Bone marrow (tissue), 2 donors: ENCODE measurements at places on chromosomes 3 and 15.

DNA sequence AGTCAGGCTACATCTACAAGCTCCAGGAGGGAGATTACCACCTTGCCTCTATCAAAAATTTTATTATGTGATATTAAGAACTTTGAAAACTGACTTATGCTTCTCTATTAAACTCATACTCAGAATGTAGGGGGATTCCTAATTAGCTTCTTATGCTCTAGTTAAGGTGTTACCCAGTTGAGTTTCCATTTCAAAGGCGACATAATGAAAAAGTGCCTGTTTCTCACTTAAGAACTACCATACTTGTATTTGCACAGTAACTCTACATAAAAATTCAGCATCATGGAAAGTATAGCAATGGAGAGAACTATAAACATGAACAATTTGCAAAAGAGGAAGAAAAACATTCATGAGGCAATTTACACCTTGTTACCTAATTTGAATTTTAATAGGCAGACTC, 739.1 kb downstream of the ZPLD1 start:
- DNase-seq, result no peak

DNA sequence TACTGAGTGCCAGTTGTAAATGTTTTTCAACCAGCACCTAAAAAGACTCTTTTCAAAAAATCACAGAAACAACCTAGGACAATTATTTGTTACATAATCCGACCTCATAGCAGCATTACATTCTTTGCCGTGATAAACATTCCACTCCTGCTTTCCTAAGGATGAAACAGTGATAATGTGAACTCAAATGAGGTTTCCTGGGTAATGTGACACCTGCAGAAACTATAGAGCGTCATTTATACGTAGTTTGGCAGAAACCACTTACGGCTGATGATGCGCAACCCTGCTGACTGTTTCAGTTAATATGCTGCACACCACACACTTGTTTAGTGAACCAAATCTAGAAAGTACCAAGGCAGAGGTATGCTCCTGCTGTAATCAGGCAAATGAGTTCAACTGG, 55.8 kb downstream of the SEMA6D start:
- no peak for DNase-seq

DNA sequence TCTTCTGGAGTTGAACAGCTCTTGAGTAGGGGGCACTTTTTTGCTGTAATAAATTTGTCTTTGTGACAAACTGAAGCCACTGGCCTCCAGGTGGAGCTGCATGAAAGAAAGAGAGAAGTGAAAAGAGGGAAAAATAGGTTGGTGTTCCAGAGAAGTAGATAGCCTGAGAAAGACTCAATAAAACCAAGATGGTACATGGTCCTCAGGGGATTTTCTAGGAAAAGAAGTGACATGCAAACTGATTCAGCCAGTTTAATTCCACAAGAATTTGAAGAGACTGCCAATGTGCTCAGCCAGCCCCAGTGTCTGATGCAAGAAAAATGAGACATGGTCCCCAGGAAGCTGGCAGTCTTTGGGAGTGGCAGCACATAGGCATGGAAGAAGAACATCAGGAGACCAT, 152.7 kb downstream of the CD47 start:
- DNase-seq, result no peak

- DNase-seq, result no peak
These were observed 151.8 kb downstream of the LRRN1 start for GRCh38 chr3:3951071-3951470.

DNA sequence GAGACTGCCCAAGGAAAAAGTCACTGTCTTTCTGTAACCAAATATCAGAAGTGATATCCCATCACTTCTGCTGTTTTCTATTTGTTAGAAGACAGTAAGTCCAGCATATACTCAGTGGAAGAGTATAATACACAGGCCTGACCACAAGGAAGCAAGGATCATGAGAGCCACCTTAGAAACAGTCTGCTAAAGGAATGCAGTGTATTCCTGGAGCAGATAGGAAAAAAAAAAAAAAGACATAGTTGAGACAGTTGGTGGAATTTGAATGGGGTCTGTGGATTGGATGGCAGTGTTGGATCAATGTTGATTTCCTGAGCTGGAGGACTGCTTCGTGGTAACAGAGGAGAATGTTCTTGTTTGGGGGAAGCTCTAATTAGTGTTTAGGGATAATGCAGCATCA, 26.5 kb upstream of the FBXL2 start:
- DNase-seq, result no peak

GRCh38 chr3:101859882-101860448, 10.7 kb downstream of the NFKBIZ start:
- no peak for DNase-seq

- no peak for DNase-seq
These were observed 10.8 kb upstream of the INSYN1 start for GRCh38 chr15:73763931-73764330.

GRCh38 chr15:78085928-78086327, 6.4 kb upstream of the SH2D7 start:
- DNase-seq, result no peak

- no peak for DNase-seq
These were observed 46.5 kb downstream of the ULK4 start for GRCh38 chr3:41915353-41915752.

DNA sequence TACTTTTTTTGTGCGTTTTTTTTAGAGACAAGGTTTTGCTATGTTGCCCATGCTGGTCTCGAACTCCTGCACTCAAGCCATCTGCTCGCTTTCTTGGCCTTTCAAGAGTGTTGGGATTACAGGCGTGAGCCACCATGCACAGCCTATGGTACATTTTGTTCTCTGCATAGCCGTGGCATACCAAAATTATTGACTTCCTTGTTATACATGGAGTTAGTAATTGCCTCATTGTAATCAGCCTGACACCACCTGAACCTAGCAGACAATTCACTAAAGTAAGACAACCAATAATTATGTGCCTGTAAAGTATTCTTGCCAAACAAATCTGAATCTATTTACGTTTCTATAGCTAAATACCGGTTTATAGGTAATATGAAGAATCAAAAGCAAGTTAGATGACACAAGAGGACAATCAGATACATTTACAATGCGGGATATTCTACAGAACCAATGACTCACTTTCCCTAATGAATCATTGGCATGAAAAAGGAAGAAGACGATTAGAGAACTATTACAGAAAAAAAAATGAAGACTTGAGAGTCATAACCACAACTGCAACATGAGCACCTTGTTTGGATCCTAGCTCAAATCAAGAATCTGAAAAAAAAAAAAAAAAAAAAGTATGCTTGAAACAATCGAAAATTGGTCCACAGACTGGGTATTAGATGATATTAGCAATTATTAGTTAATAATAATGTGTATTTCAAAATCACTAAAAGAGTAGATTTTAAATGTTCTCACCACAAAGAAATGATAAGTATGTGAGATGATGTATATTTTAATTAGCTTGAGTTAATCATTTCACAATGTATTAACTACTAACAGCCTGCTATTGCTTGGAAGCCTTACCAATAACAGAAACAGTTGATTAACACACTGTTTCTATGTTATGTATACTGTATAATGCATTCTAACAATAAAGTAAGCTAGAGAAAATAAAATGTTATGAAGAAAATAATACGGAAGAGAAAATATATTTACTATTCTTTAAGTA, 7.1 kb downstream of the GUCA1C start:
- DNase-seq, result no peak

- DNase-seq, result peak; percentile 60
These were observed 205.0 kb downstream of the LPP start for GRCh38 chr3:188358787-188359493.

- no peak for DNase-seq
These were observed 903.6 kb downstream of the DIPK2A start for GRCh38 chr3:144875211-144875610.

- DNase-seq, result no peak
These were observed 64.7 kb downstream of the ADAMTS9 start for GRCh38 chr3:64623125-64623524.
